ENCODE measurements at places on chromosomes 12 and 14. TPM values are rescaled to one million over a fixed set of nuclear protein-coding genes. Genes with fewer than 3 reads are reported as not detected.

The MYO1H gene
- polyA plus RNA-seq: 2.9 TPM

The GSG1 gene
- polyA plus RNA-seq: 695 TPM

The GPX2 gene
- 1.9 TPM for polyA plus RNA-seq

The RFLNA gene
- 0.80 TPM for polyA plus RNA-seq

The ARG2 gene
- 5.3 TPM for polyA plus RNA-seq

The FAM186B gene
- polyA plus RNA-seq: 178 TPM

The CLEC4D gene
- not detected for polyA plus RNA-seq
